HCT116 (cell line): ENCODE measurements at places on chromosomes 6 and 20.

DNA sequence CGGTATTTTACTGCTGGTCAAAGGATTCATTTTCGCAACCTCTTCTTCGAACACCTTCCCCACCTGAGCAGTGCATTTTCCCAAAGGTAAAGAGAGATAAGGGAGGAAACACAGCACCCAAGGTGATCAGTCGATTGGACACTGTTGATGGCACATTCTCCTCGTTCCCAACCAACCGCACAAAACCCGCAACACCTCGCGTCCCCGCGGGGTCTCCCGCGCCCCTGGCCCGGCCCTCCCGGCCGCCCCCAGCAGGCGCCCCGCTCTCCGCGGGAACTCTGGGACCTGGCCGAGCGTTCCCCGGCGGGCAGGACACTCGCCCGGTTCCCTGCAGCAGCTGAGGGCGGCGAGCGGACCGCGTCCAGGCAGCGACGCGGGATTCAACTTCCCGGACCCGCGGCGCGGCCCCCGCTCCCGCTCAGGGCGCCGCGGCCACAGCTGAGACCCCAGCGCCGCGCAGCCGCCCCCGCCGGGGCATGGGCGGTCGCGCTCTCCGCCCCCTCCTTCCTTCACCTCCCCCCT lies 506 bp downstream of the RGS17 start:
- DNase-seq = no peak

GRCh38 chr6:92822222-92822621 lies 597.1 kb downstream of the EPHA7 start:
- DNase-seq = no peak

DNA sequence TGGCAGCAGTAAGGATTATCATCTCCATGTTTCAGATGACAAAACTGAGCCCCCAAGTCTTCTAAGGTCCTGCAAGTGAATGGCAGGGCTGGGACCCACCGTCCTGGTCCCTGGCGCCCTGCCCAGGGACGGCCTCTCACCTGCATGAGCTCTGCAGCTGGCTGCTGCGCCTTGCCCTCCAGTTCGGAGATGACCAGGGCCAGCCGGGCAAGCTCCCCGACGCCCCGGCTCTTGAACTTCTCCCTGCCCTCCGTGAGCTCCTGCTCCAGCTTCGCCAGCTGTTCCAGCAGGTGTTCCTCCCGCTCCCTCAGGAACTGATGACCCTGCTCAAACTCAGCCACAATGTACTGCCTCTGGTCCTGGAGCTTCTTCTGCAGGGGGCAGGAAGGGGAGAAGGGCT lies 16.8 kb downstream of the TRIM26 start:
- DNase-seq = no peak

GRCh38 chr6:37630281-37630799 lies 67.3 kb downstream of the MDGA1 start:
- DNase-seq = peak; percentile 94

DNA sequence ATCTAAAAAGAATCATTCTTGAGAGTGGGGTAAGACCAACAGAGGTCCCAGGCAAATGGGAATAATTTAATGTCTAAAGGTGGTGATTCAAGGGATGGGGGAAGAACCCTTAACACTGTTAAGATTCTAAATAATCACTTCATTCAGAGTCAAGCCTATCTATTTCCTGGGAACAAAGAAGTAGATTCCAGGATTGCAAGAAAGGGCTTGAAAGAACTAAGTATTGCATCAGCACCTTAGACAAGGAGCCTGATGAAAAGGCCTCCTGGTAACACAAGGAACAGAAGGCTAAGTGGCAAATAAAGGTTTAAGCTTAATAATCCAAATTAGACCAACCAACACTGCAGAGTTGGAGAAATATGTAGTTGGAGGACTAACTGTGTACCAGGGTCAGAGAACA lies 620.7 kb upstream of the BTBD3 start:
- DNase-seq = no peak
